HFFc6 (cell line): ENCODE measurements at places on chromosomes 7 and 10. TPM values are rescaled to one million over a fixed set of nuclear protein-coding genes. Genes with fewer than 3 reads are reported as not detected.

VIPR2 gene
- not detected in 2 replicates for total RNA-seq

TEX36 gene
- total RNA-seq, result 0.29 TPM in 1 of 3 replicates, not detected in the others

CPA4 gene
- 8.1 to 21.7 TPM (median 17.6 TPM) in 3 replicates for total RNA-seq

OPALIN gene
- not detected in 2 replicates for total RNA-seq

VAX1 gene
- total RNA-seq, result not detected in 3 replicates

- DNase-seq, result no peak
Measured at GRCh38 chr10:74922921-74923320, 96.5 kb downstream of the KAT6B start.

DNA sequence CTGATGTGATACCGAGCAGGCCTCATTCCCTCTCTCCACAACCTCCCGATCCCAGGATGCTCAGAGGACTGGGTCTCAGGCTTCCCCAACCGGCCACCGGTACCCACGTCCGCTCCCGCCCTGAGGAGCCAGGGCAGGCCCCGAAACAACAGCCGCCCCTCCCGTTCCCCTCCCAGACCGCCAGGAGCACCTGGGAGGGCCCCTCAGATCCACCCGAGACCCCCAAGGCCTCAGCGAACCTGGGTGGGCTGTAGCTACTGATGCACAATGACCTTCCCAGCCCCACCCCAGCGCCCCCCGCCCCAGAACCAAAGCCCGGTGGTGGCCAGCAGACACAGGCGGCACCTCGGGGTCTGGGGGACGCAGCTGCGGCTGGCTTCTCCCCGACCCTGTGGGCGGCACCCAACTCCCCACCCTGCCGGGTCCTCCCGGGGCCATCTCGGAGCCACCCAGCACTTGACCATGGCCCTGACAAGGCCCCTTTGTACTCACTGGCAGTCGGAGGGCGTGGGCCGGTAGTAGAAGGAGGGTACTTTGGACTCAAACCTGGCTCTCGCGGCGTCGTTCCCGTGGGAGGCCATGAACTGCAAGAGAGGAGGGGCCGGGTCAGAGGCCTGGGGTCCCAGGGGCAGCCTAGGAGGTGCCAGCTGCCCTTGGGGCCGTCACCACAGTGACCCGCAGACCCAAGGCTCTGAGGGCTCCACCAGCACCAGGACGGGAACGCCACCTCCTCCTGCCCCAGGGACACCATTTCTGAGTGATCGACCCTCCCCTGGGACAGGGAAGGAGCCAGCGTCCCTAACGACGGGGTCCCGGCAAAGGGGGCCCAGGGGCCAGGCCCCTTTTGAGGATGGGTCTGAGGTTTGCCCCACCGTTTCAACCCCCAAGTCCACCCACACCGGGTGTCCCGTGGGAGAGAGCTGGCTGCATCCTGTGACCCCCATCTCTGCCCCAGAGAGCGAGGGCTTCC is 28.1 kb downstream of the ADAP1 start:
- DNase-seq, result no peak

GRCh38 chr7:38276096-38276877 is 2.9 kb upstream of the TARP start:
- DNase-seq, result no peak

- no peak for DNase-seq
Measured at GRCh38 chr7:139330333-139331030, 10.7 kb upstream of the FMC1 start.

- no peak for DNase-seq
Measured at GRCh38 chr7:12703881-12704280, 16.4 kb downstream of the ARL4A start.

- no peak for DNase-seq
Measured at GRCh38 chr7:138030679-138031351, 28.9 kb upstream of the CREB3L2 start.

GRCh38 chr7:26349005-26349915 is 57.6 kb downstream of the SNX10 start:
- DNase-seq, result no peak

DNA sequence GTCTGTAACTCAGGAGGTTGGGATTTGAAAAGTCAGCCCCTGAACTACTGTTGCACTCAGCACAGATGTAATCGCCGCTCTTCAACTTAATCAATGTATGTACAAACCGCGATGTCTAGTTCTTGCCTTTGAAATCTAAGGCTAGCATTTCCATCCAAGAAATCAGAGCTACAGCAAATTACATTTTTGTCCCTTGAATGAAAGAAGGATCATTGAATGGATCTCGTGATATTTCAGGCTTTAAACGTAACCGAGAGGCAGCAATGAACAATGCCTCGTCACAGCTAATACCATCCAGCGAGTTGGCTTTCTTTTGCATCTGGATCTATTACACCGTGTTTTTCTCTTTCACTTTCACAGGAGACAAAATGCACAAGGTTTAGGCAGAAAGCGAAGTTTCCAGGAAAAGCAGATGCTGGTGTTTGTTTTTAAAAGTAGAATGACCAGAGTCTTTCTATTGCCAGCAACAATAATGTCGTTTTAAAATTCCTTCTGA is 5.5 kb downstream of the SKIDA1 start:
- peak; percentile 66 for DNase-seq

DNA sequence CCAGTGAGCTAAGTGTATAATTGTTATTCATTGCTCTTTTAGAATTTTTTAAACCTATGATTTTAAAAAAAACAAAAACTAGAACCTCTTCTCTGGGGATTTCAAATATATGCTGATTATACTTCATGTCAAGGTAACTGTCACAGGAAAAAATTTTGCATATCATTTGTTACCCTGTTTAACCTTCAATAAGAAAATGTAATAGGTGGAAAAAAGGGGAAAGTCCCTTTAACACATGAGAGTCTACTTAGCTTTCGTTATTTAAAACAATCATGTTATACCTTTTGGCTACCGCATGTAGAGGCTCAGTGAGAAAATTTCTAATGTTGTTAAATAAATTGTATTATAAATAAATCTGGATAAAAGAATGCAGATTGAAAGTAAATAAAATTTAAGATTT is 190.1 kb upstream of the AKR1E2 start:
- no peak for DNase-seq

DNA sequence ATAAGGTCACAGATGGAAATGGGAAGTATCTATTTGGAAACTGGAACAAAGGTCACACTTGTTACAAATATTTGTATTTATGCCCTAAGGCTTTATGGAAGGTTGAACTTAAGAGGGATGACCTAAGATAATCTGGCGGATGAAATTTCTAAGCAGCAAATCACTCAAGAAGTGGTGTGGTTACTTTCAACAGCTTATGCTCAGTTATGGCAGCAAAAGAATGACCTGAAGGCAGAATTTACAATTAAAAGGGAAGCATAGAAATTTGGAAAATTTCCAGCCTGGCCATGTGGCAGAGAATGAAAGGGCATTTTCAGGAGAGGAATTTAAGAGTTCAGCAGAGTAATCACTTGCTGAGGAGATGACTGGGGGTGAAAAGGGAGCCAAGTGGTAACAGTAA is 95.8 kb upstream of the TNS3 start:
- DNase-seq, result peak; percentile 78

- DNase-seq, result no peak
Measured at GRCh38 chr7:158439035-158439434, 148.6 kb downstream of the PTPRN2 start.

DNA sequence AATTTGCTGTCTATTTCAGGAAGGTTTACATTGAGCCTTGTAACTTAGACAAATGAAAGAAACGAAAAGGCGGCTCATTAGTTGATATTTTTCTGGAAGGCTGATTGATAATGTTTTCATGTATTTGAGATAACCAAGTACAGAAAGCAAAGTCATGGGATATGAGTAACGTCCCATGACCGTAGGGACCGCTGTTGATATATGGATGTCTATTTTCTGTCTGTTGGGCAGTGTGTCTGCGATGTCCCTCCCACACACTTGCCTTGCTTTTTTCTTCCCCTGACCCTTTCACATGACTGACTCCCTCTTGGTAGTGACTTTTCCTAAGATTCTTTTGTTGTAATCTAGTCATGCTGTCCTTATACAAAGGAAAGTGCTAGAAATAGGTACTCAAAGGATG is 57.0 kb upstream of the GPR158 start:
- DNase-seq, result no peak

DNA sequence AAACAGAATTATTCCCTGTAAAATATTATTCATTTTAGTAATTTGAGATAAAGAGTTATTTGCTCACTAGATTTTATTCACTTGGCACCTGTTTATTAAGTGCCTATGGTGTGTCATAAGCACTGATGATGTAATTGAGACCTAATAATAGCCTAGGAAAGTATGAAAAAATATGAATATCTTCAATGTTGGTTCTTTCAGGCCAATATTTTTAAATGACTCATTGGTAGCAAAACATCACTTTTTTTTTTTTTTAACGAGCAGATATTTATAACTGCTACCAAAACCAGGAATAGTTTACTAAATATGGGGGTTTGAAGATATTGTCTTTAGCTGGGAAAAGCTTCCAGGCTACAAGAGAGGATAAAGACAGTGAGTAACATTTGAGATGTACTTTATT is 228.0 kb downstream of the PRKG1 start:
- no peak for DNase-seq

- no peak for DNase-seq
Measured at GRCh38 chr10:19500959-19501358, 315.3 kb upstream of the PLXDC2 start.

DNA sequence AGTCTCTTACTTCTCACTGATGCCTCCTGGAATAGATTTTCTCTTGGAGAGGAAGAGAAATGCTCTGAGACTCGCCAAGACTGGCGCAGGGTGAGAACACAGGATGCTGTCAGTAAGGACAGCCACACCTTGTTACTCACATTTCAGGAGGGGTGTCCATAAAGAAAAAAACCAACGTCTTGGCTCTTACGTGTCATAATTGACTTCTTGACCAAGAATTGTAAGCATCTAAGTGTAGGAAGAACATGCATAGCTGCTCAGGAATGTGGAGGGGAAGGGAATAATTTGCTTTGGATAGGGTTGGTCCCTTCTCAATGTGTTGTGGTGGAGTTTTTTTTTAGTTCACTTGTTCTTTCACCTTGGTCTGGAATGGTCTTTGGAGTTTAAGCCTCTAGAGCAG is 43.8 kb upstream of the ZNF438 start:
- DNase-seq, result peak; percentile 90
